ENCODE measurements at places on chromosomes 7 and 10. TPM values are rescaled to one million over a fixed set of nuclear protein-coding genes. Genes with fewer than 3 reads are reported as not detected.

DNA sequence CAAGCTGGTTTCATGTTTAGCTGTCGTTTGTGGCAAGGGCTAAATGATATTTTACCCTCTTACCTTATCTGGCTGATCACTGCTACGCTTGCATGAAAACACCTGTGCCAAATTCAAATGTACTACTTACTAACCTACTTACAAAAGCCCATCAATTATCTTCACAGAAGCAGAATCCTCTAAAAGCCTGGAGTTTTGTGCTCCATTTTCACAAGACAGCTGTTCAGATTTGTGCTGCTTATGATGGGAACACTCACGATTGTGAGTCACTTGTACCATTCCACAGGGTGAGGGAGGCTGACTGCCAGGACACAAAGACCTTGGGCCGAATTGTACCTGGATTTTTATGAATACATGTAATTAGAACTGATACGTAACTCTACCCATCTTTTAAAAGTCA lies 245.0 kb upstream of the NPY start:
- no peak for DNase-seq

DNA sequence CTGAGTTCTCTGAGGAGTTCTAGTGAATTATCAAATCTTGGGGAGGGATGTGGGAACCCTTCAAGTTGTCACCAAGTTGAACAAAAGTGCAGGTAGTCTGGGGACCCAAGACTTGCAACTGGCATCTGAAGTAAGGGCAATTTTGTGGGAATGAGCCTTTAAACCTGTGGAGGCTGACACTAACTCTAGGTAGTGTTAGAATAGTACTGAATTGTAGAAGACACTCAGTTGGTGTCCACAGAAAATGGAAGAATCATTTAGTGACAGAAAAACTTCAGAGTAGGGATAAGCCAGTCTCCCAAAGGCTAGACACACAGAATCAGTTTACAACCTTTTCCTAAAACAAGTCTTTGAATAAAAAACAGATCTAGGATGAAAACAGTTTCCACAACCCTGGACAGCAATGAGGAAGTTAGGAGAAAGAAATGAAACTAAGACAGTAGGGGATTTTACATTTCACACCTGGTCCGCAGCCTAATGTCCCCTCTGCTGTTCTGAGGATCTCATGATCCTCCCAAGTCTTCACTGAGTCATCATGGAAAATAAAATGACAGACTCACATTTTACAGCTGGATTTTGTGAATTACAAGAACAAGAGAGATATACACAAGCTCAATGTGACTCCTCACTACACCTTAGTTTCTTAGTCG lies 23.0 kb upstream of the ING3 start:
- no peak for DNase-seq

Gene ITGA8
- total RNA-seq, result 0.93 TPM

Gene SLC26A5
- total RNA-seq, result not detected

DNA sequence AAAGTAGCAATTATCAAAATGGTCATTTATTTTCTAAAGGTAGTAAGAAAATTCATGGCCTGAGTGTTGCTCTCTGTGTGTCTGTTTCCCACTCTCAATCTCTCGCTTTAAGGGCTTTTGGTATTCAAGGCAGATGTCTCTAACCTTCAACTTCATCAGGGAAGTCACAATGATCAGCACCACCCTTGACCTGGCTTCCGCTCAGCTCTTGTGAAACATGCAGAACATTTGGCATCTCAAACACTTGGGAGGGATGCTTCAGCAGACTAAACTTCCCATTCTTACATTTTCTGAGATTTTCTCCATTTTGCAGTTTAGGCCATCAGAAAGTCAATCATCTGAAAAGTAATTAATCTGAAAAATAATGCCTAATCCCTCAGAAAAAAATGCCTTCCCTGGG lies 129.8 kb downstream of the AOAH start:
- DNase-seq, result no peak

Gene CABCOCO1
- total RNA-seq, result not detected

Gene TFR2
- total RNA-seq, result 5.1 TPM

- DNase-seq, result no peak
Measured at GRCh38 chr7:104758504-104758903, 255.5 kb upstream of the KMT2E start.

Gene NPSR1
- not detected for total RNA-seq

DNA sequence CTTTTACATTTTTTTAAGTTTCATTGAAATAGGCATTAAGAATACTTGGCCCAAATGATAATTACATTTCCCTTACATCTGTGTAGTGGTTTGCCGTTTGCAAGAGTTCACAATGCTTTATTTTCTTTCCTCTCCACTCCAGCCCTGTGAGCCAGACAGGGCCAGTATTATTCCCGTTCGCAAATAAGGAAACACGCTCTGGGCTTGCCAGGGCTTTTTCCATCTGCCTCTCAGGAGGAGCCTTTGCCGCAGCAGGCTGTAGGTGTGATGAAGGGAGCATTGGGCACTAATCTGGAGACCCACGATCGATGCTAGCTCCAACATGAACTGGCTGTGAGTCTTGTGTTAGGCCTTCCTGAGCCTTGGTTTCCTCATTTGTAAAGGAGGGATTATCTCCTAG lies 154.4 kb downstream of the GALNT17 start:
- DNase-seq, result no peak
